ENCODE measurements at places on chromosomes 6 and 20. TPM values are rescaled to one million over a fixed set of nuclear protein-coding genes. Genes with fewer than 3 reads are reported as not detected.

- H3K4me3 ChIP-seq, result no peak overlapping the region
- H3K27me3 ChIP-seq, result no peaks in the 10 kb centered on the region
- H3K36me3 ChIP-seq, result no peaks in the 10 kb centered on the region
- H3K4me1 ChIP-seq, result no peaks in the 10 kb centered on the region
Measured at GRCh38 chr6:164051427-164051826, 636.9 kb downstream of the QKI start.

SOBP gene
- 2.6 TPM for total RNA-seq

PAX1 gene
- total RNA-seq, result not detected

DNA sequence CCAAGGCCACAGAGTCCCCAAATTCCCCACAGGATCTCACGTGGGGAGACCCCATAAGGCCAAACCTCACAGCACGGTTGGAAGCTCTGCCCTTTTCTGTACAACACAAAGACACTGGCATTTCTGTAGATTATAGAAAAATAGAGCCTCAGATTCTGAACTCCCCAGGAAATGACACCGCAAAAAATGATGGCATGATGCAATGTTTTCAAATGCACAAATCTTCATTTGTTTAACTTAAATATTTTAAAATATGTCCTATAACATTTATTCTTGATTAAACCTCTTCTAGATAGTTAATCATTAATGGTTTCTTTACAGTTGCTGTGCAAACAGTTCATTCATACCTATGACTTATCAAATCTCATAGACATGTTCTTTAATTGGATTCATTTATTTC, 33.8 kb downstream of the SIM1 start:
- no peak overlapping the region for H3K4me3 ChIP-seq
- no peak for DNase-seq
- no peaks in the 10 kb centered on the region for H3K27me3 ChIP-seq
- H3K36me3 ChIP-seq, result no peaks in the 10 kb centered on the region
- no peaks in the 10 kb centered on the region for H3K4me1 ChIP-seq
- no peak overlapping the region for H3K27ac ChIP-seq

DNA sequence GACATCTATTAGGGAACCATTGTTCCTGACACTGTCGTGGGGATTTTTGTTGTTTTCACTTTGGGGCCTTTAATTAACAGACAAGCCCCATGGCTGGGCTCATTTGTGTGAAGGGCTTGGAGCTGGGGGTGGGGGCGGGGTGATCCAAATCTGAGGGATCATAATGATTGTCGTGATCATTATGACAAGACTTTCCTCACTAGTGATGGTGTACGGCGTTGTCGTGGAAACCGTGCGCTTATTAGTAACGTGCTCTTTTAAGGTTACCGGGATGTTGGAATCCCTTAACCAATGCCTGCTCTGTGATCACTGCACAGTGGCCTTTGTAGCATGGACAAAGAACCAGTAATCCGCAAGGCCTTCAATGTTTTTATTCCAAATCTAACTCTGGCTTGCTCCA, 18.6 kb downstream of the PDYN start:
- peaks cover 83% of the 10 kb centered on the region for H3K27me3 ChIP-seq
- no peak for DNase-seq
- no peak overlapping the region for H3K27ac ChIP-seq
- H3K36me3 ChIP-seq, result no peaks in the 10 kb centered on the region
- no peak overlapping the region for H3K4me3 ChIP-seq

GRCh38 chr6:89281779-89282246, 33.3 kb downstream of the GABRR2 start:
- H3K4me1 ChIP-seq, result peaks cover 6% of the 10 kb centered on the region
- no peaks in the 10 kb centered on the region for H3K27me3 ChIP-seq
- peak; percentile 66 for DNase-seq
- H3K4me3 ChIP-seq, result no peak overlapping the region
- H3K36me3 ChIP-seq, result no peaks in the 10 kb centered on the region
